ENCODE measurements at places on chromosomes 3 and 15.

DNA sequence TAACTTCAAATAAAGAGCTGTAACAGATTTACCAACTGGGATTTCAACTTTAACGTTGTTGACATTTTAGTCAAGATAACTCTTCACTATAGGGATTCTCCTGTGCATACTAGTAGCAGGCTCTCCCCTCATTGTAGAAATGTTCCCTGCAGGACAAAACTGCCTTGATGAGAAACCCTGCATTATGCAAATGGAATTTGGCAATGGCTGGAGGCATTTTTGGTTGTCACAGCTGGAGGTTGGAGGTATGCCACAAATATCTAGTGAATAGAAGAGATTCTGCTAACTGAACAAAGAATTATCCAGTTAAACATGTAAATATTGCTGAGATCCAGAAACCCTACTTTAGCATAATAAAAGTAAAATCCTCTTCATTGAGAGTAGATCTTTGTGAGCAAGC is 928.8 kb upstream of the ALCAM start:
- peak; percentile 55 for DNase-seq

DNA sequence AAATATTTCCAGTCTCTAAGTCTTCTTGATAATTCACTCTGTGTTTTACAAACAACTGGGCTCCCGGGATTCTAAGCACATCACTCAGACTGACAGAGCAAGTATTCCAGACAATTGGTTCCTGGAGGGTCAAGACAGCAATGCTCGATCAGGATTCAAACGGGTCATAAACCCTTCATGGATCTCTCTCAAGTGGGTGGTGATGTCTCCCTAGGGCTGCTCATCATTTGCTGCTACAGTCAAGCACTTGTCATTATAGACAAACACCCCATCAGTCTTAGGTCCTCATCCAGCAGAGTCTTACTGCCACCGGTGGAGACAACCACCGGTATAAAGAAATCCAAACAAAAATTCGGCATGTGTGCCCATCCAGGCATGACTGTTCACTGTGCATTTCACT is 921.1 kb downstream of the FHIT start:
- no peak for DNase-seq

- no peak for DNase-seq
These were observed 51.0 kb downstream of the RASA2 start for GRCh38 chr3:141537856-141538255.

DNA sequence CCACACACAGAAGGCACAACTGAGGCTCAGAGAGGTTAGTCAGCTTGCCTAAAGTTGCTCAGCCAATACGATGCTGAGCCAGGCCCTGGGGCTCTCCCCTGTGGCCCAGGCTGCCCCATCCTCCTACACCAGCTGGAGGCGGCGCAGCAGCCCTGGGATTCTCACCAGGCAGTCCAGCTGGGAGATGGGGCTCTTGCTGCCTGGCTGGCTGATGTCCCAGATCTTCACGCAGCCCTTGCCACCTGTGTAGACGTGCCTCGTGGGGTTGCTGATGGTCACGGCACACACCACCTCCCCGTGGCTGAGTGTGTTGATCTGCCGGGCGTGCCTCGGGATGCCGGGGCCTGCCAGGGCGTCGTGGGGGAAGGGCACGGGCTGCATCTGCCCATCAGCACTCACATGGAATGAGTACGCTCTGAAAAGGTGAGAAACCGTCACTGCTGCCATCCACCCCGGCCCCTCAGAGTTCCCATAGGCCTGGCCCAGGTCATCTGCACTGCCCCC is 42.8 kb downstream of the TLE3 start:
- DNase-seq: no peak

DNA sequence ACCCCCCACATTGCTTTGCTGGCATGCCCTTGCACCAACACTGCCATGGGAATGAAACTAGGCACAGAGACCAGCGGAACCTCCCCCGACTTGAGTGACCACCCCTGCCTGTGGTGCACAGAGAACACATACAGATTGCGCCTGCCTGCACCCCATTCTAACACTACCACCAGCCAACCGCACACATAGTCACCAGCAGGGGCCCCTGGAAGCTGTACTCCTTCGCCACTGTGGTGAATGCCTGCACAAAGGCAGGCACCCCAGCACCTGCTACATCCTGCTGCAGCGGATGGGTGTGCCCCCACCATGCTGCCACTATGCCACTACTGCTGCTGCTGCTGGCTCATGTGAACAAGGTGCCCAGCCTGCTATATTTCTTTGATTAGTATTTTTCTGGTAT is 27.4 kb upstream of the DNAAF4 start:
- DNase-seq: no peak

DNA sequence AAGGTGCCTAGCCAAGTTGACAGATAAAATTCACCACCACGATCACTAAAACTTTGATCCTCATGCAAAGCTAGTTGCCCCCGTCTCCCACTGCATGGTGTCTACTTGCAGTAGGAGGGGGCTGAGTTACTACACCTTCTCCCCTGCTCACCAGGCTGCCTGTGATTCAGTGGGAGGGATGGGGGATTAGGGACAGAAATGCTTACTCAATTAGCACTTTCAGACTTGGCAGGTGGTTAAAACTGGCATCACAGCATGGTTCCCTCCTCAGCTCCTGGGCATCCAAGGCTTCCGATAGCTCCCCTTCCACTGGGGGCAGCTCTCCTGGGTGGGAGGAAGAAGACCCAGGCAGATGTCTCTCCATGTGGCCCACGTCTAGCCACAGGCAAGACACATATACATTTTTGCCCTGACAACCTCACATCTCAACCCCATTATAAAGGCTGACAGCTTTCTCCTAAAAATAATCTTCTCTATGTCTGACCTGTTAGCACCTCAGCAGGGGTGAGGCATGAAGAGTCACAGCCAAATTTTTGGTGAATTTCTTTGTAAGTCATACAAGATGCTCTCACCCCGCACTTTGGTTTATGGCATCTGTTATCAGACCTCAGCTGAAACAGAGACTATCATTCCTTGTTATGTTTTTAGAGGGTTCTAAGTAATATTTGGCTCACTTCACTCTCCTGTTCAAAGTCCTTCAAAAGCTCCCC is 369.0 kb downstream of the SV2B start:
- no peak for DNase-seq

- no peak for DNase-seq
These were observed 179.4 kb downstream of the RPLP1 start for GRCh38 chr15:69631978-69632377.

GRCh38 chr3:1179146-1179545 is 86.3 kb downstream of the CNTN6 start:
- DNase-seq: no peak

DNA sequence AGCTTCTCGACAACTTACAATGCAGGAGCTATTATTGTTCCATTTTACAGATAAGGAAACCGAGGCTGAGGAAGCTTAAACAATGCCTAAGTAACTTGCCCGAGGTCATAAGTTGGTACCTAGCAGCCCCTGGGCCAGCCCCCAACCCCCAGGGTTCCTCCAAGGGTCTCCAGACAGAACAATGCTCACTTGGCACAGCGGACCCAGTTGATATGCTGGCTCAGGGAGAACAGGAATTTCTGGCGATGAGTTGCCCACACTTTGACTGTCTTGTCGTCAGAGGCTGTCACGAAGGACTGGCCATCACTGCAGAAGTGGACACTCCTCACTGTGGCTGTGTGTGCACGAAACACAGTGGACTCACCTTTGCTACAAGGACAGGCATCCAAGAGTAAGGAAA is 5.2 kb downstream of the POC1A start:
- no peak for DNase-seq

GRCh38 chr3:190034446-190034845 is 86.3 kb downstream of the P3H2 start:
- DNase-seq: no peak

DNA sequence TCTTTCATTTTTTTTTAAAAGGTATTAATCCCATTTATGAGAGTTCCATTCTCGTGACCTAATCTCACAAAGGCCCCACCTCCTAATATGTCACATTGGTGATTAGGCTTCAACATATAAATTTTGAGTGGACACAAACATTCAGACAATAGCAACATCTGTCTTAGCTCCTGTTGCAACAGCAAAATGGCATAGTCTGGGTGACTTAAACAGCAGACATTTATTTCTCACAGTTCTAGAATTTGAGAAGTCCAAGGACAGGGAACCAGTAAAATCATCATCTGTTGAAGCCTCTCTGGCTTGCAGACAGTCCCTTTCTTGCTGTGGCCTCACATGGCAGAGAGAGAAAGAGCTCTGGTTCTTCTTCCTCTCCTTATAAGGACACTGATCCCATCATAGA is 3.2 kb upstream of the PLSCR2 start:
- no peak for DNase-seq

GRCh38 chr3:19866751-19867347 is 67.2 kb downstream of the EFHB start:
- DNase-seq: peak; percentile 61

- DNase-seq: peak; percentile 26
These were observed 35.1 kb upstream of the EIF3J start for GRCh38 chr15:44501768-44502366.

GRCh38 chr15:39125904-39126303 is 455.0 kb upstream of the THBS1 start:
- no peak for DNase-seq

DNA sequence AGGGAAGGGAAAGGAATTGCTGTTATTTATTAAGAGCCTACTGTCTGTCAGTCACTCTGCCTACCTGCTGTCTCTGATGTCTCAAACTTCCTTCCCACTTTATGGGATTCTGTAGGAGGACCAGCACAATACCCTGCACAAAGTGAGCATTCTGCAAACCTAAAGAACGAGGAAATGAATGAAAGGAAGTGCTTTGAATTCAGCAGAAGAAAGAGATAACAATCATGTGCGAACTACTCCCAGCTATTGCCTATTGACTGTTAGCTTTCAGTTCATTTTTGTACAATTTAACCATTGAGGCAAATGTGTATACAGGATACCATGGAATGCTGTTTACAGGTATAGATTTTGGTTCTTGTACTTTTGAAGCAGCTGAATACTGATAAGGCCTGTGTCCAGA is 66.8 kb downstream of the CMSS1 start:
- DNase-seq: no peak

DNA sequence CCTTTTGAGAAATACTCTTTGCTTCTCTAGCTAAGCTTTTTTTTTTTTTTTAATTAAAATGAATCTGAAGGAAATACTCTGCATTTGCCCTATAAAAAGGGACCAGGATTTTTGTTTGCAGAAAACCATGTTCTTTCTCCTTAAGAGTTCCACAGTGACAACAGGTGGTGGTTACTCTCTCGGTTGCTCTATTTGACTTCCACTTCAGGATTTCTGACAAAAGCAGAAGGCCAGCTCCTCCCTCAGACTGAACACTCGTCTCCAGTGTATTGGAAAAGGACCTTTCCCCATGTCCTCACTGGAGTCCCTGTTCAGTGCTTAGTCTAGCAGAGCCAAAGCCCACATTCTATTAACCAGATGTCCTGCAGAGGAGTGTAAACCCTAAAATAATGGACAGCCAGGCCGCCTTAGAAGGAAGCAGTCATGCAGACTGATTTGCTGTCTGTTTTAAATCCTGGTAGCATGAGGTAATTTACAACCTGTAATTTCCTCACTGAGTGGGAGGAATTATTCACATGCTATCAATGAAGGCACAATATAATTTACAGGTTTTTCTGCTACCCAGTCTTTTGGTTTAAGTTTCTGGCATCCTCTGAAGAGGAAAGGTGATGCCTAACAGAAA is 599.3 kb downstream of the PYDC2 start:
- no peak for DNase-seq

DNA sequence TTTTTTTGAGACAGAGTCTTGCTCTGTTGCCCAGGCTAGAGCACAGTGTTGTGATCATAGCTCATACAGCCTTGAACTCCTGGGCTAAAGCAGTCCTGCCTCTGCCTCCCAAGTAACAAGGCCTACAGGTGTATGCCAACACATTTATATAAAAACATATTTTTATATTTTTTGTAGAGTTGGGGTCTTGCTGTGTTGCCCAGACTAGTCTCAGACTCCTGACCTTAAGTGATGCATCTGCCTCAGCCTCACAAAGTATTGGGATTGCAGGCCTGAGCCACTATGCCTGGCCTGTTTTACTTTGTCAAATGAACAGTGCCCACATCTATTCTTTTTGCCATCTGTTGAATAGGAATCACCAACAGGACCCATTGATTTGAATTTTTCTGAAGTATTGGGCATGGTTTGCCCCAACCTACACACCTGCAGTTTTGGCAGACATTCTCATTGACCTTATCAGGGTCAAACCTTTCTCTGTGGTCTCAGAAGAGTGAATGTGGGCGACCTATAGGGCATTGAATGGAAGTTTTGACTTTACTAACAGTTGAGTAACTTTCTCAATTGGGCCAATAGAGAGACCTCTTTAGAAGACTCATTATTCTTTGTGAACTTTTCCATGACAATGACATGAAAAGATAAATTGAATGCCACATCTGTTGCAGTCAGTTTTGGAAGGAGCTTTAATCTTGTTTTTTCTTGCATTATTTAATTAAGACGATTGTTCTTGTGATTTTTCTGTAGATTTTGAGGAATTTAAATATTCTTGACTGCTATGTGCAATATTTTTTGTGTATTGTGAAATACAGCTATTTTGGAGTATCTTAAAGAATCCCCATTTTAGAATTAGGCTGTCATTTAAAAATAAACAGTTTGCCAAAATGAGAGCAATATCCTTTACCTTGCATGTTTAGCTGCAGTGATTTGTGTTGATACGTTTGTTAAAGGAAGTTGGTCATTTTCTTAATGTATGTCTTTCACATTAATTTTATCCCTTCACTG is 2.7 kb downstream of the IREB2 start:
- no peak for DNase-seq

GRCh38 chr3:156655819-156656550 is 18.4 kb upstream of the TIPARP start:
- DNase-seq: no peak

GRCh38 chr15:84764989-84765388 is 16.6 kb downstream of the ZNF592 start:
- no peak for DNase-seq

- DNase-seq: no peak
These were observed 71.1 kb upstream of the SPATA12 start for GRCh38 chr3:56989169-56989976.

DNA sequence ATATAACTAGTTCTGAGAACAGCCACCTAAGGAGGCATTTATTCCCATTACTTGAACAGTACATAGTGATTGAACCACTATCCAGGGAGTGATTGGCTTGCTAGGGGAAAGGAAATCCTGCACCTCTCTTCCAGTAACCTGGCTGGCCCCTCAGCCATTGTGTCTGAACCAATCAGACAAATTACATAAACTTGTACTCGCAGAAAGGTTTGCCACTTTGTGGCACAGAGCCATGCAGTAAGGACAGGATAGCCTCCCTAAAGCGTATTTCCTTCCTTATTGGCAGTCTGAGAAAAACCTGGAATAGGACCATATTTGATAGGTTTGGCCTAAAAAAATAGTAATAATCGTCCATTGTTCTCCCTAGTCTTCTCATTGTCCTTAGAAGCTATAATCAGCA is 19.0 kb downstream of the CMSS1 start:
- DNase-seq: no peak

DNA sequence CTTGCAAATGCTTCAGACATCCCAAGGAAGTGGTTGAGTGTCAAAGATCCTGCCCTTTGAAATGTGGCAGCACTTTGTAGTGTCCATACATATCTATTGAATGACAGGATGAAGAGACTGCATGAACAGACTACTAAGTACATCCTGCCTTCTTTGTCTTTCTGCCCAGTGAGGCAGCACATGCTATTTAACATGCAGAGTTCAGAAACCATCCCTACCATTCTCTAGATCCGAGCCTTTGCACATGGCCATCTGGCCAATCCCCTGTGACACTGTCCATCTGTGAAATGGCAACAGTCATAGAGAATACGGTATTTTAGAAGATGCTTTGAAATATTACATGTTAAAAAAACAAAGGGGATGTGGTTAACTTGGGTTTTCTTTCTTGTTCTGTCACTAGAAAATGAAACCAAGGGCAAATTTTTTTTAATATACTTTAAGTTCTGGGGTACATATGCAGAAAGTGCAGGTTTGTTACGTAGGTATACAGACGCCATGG is 519.6 kb downstream of the NTRK3 start:
- DNase-seq: no peak

Measured in A172 (cell line).